Activated T-helper 1 cell treated with Interleukin-2 at 50 U/mL for 16 hours (primary cell): ENCODE measurements at places on chromosomes 5 and 9.

- DNase-seq, result no peak
Measured at GRCh38 chr5:92459654-92460053, 1076.5 kb upstream of the ARRDC3 start.

DNA sequence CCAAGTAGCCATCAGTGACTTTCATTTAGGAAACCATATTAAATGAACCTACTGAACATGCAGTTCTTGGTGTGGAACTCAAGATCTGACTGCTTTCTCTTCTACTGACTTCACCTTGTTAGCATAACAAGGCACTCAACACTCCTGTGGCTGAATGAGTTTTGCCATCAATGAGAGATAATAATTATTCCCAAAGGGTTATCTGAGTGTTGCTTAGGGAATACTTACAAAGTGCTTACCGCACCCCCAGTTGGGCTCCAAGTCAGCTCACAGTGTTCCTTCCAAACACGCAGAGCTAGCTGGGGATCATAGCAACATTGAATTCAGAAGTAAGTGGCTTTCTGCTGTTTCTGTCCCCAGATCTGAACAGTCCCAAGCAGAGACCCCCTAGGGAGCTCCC is 182.9 kb downstream of the SREK1 start:
- DNase-seq, result no peak

GRCh38 chr9:4596165-4596922 is 65.8 kb upstream of the PLPP6 start:
- DNase-seq, result peak; percentile 31

DNA sequence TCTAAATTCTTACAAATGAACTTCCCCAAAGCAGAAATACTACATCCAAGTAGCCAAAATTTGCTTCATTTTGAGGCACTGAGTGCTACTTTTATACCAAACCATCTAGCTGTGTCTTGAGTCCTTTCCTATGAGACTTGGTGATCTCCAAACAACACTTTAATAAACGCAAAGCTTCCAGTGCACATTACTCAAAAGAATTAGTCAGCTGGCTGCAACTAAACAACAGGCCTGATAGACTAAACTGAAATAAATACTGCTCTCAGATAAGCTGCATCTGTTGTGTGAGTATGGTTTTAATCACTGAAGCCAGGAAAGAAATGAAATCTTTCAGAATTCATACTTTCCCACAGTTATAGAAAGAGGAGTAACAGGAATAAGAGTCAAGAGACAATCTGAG is 80.3 kb downstream of the VCAN start:
- no peak for DNase-seq
